ENCODE measurements at places on chromosomes 6 and 20.

DNA sequence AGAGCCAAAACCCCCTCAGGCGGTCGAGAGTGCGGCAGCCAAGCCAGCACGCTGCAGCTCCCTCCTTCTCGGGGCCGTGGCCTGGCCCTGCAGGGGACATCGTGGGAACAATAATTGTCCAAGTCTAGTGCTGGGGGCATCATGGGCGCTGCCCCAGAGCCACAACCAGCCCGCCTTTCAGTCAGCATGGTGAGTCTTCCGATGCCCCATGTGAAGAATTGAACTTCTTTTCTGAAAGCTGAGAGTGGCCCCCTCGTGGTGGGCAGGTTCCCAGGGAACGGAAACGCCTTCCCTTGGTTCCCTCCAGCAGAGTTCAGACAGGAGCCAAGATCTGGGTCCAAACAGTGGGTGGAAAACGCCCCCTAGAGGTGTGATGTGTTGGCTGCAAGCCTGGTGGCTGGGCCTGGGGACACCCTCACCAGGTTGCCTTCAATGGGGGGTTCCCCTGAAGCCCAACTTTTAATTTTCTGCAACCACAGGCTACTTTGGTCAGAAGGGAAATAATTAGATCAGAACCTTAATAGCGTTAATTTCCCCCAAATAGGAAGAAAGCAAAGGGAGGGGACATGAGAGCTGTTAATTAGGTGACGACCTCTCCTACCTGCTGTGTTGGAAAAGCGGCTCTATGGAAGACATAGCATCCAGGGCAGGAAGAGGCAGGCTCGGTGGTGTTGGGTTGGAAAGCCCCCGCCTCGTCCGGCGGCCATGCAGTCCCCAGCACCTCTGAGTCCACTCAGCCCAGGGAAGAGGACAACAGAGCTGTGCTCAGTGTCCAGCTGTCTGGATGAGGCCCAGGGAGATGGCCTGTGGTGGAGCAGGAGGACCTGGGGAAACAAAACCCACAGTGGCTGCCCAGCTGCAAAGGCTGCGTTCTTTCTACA lies 4.7 kb upstream of the MRGBP start:
- peak; percentile 79 for DNase-seq

- no peak for DNase-seq
Measured at GRCh38 chr6:141165002-141165665, 967.6 kb upstream of the GJE1 start.

GRCh38 chr20:31566658-31567379 lies 38.3 kb upstream of the ID1 start:
- no peak for DNase-seq

GRCh38 chr20:35640724-35641123 lies 24.0 kb downstream of the CPNE1 start:
- DNase-seq: no peak

- no peak for DNase-seq
Measured at GRCh38 chr20:58986968-58987517, 6.0 kb downstream of the NELFCD start.

- no peak for DNase-seq
Measured at GRCh38 chr6:41426888-41427641, 91.7 kb downstream of the NCR2 start.

- DNase-seq: no peak
Measured at GRCh38 chr20:3777381-3777715, 3.9 kb downstream of the SPEF1 start.

DNA sequence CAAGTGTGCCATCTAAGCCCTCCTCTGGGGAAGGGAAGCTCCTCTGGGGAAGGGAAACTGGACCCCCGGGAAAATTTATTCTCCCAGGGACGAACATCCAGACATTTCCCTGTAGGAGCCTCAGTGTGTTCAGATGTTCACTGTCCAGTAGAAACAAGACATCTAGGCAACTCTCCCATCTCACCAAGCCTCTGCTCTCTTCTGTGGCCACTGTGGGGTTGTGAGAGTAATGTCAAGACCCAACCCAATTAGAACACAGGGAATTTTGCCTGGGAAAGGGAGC lies 3.6 kb upstream of the PTGIS start:
- no peak for DNase-seq

DNA sequence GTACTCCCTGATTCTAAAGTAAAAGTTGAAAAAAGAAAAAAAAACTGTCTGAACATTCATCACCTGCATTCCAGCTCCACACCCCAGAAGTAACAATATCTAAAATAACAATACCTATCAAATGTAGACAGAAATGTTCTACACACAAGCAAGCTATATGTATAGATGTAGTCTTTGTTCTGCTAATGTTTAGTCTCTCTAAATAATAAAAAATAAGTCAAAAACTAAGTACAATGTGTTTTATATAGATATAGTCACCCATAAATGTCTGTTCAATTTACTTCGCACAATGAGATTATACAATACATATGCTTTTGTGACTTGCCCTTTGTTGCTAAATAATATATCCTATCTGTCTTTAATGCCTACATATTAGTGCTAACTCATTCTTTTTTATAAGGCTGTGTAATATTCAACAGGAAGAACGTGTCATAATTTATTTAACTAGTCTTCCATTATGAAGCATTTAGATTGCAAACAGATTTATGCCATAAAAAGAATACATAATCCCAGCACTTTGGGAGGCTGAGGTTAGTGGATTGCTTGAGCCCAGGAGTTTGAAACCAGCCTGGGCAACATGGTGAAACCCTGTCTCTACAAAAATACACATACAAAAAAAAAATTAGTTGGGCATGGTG lies 216.2 kb upstream of the ZNF217 start:
- no peak for DNase-seq

Data from upper lobe of right lung (tissue), 1 donor.